Kidney capillary endothelial cell (primary cell): ENCODE measurements at places on chromosomes 6 and 20.

GRCh38 chr20:35345189-35345588 lies 53.0 kb upstream of the FAM83C start:
- DNase-seq = no peak

GRCh38 chr6:46638650-46639049 lies 14.0 kb downstream of the CYP39A1 start:
- no peak for DNase-seq

DNA sequence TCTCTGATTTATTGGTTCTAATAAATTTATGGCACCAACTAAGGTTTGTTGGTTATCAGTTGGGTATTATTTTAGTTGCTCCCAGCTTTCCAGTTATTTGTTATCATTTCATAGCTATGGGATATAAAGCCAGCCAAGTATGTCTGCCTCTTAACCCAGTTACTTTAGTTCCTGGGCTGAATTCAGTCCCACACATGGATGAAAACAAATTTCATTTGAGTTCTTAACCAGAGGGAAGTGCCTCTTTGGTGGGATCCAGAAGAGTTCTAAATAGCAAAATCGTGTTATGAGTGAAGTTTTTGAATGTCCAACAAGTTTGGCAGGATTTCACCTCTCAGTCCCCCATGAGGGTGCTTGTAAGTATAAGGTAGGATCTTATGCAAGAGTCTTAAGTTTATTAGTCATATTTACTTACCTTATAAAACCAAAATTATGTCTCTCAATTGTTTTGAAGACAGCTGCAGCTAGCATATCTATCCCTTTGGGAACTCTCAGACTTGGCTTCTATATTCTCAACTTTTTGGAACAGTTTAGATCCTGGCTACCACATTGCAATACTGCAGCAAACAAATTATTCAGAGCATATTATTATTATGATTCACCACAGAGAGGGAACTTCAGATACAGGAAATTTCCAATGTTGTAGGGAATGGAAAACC lies 683.6 kb downstream of the BCKDHB start:
- no peak for DNase-seq

DNA sequence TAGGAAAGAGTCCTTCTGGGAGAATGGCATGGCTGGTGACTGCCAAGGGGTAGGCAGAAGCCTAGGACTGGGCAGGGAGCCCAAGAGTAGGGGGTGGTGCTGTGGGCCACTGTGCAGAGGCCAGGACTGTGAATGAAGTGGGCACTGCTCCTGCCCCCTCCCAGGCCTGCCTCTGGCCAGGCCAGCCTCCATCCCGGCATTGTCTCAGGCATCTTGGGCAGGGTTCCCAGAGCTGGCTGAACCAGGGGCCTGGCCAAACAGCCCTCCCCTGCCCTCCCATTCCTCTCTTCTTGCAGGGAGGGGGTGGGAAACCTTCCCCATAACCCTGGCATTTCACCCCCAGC lies 81.6 kb downstream of the MRPL14 start:
- no peak for DNase-seq

GRCh38 chr20:2921506-2921905 lies 48.2 kb downstream of the PTPRA start:
- no peak for DNase-seq

GRCh38 chr6:155042983-155043382 lies 47.9 kb downstream of the TIAM2 start:
- DNase-seq = no peak

- no peak for DNase-seq
These were observed 18.6 kb upstream of the ENPP1 start for GRCh38 chr6:131789219-131789618.

DNA sequence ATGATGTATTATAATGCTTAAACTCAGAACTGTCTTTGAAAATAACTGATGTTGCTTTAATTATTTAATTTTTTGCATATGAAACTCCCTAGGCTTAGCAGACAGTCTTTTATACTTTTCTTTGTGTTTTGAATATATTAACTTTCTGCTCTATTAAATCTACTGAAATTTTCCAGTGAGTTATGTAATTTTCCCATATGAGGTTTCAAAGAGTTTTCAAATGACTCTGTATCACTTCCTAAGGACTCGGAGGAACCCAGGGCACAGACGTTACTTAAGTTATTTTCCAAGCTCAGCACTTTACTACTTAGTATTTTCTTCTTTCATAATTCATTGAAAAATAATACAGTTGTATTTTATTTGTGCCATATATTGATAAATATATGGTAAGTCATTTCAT lies 122.6 kb downstream of the HS3ST5 start:
- DNase-seq = no peak

- DNase-seq = no peak
These were observed 1184.4 kb upstream of the ADGRB3 start for GRCh38 chr6:67450641-67451040.

DNA sequence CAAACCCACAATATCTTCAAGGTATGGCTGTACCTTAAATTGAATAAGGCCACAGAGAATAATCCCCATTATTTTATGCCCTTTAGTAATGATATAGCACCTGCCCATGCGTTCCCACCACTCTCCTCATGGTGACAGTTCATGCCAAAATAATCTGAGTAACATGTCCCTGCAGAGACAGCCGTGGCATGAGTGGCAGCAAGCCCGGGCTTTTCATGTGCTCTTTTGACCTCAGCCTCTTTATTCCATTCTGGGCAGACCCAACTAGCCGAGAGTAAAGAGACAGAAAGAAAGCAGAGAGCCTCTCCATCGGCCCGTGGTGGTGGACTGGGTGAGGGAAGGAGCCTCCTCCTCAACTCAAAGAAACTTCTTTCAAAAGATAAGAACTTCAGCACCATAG lies 19.9 kb upstream of the POPDC3 start:
- DNase-seq = no peak

DNA sequence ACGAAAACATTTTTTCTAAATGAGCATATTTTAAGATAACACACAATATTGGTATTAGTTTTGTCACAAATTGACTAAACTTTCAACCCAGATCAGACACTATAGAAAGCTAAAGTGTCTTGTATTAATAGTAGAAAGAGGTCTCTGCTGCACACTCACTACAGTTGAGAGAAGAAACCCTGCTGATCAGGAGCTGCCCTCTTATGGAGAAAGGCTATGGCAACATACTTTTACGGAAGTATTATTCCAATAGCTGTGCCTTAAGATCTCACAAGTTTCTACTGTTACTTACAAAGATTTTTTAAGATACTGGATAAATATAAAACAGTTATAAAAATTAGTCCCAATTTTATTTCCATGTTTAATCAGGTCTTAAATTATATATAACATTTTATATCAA lies 155.7 kb downstream of the RIMS1 start:
- peak; percentile 3 for DNase-seq

- no peak for DNase-seq
These were observed 89.3 kb upstream of the SLC22A23 start for GRCh38 chr6:3546121-3546520.

DNA sequence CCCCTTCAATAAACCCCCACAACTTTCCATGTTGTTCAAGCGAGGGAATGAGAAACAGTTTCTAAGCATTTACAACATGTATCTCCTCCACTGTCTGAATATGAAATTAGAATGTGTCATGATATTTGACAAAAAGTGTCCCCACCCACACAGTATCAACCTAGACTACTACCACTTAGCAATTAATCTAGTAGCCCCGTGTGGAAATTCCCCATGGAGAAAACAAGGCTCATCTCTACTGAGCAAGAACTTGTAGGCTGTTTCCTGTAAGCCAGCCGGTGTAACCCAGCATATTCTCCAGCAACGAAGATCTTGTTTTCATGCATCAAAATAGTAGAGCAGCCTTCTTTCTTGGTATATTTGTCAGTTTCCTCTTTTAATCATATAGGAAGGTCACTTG lies 115.0 kb downstream of the IRF4 start:
- DNase-seq = no peak

DNA sequence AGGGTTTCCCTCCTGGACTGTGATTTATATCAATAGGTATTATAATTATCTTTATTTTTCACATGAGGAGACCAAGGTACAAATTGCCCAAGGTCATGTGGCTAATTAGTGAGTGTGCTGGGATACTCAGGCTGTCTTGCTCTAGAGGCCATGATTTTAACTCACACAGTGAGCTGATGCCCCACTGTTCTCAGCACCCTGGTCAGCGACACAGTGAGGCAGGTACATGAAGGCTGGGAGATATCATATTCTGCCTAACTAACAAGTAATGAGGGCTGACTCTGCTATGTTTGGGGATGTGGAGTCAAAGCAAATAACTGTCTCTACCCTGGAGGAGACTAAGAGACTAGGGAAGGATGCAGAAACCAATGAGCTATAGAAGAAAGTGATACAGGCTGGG lies 501.1 kb downstream of the PTPRT start:
- DNase-seq = no peak

- DNase-seq = peak; percentile 79
These were observed 23.6 kb upstream of the TMEM181 start for GRCh38 chr6:158536084-158536890.

- DNase-seq = no peak
These were observed 261.4 kb upstream of the PRDM1 start for GRCh38 chr6:105824732-105825131.

DNA sequence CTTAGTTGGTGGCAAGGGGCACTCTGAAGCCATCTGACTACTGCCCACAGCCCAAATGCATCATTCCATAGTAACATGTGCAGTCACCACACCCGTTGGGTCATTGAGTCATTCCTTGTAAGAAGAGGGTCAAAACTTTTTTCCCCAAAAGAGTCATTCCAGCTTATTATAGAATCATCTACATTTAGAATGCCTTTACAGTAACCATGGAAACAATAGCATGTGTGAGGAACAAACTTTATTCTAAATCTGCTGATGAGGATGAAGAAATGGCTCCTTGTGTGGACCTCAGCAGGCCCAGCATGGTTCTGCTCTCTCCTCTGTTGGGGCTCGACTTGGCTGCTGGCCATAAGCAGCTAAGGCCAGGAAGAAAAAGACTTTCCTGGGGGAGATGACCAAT lies 111.2 kb upstream of the PTPRT start:
- no peak for DNase-seq
